ENCODE measurements at places on chromosomes 1 and 21.

DNA sequence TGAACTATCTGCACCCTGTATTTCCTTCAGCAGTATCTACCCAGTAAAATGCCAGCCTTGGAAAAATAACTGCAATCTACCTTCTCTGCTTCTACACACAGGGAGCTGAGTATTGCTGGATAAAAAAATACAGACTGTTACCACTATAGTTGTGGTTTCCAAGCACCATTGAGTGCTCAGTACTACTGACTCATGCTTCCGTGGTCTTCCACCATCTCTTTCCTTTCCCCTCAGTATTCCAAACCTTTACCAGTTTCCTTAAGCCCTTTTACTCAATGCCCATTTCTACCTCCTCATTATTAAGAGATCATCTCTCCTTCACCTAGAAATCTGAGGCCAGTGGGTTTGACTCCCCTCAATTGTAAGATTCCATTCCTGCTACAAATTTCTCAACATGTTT, 23.8 kb downstream of the GLMN start:
- DNase-seq, result no peak

GRCh38 chr1:33047839-33048305, 11.2 kb upstream of the AK2 start:
- no peak for DNase-seq

DNA sequence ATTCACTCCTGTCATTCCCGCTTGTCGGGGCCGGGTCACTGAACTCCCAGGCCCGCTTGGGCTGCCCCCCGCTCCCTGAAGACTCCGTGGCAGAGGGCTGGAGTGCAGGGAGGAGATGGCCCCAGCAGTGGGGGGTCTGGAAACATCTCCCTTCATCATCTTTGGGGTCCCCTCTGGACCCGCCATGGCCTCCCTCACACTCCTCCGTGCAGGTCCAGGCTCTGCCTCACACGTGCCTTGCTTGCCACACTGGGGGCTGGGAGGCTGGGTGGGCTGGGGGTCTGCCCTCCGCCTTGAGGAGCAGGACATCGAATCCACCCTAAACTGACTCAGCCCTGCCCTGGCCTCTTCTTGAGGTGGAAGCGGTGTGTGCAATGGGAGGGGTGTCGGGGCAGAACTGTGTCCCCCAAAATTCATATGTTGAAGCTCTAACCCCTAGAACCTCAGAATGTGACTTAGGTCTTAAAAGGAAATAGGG, 35.2 kb downstream of the POFUT2 start:
- no peak for DNase-seq

GRCh38 chr1:247452447-247453039, 5.4 kb downstream of the OR2B11 start:
- no peak for DNase-seq

DNA sequence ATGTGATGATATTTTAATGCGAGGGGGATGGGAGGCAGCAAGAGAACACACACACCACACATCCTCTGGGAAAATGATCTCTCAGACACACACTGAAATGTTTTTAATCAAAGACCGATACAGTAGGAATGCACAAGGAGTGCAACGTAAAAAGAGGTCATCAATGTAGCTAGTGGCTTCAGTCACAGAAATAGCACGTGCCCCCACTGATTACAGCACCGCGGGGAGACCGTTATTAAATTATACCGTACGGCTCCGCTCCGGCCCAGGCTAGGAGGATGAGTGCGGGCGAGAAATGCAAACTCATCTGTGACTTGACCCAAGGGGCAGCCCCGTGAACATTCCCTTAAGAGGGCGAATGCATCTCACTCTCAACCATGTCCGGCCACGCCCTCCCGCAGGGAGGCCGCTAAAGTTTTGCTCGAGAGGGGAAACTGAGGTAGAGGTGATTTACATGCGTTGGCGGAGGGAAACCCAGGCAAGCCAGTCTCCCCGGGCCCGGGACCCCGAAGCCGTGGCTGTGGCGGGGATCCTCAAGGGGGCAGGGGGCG, 552 bp downstream of the UBR4 start:
- peak; percentile 7 for DNase-seq

- DNase-seq, result no peak
Measured at GRCh38 chr1:45573231-45573804, 10.5 kb upstream of the NASP start.

DNA sequence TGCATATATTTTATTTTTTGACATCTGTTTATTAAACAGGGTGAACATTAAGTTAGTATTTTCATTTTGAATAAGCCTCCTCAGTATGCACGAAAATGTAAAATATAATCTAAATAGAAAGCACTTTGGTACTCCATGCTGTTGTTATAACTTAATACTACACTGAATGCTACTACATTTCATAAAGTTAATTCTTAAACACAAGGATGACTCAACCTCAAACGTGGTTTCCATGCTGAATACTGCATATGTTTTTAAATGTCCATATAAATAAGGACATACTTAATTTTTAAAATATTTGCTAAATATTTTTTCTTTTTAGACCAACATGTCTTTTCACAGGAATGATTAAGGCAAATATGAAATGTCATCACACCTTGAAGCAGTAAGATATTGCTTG, 83.9 kb downstream of the USP24 start:
- DNase-seq, result no peak

GRCh38 chr21:39263372-39263771, 50.1 kb downstream of the BRWD1 start:
- no peak for DNase-seq

GRCh38 chr1:236297161-236297560, 15.4 kb upstream of the ERO1B start:
- DNase-seq, result no peak

- DNase-seq, result no peak
Measured at GRCh38 chr21:26368591-26369320, 198.2 kb upstream of the APP start.

DNA sequence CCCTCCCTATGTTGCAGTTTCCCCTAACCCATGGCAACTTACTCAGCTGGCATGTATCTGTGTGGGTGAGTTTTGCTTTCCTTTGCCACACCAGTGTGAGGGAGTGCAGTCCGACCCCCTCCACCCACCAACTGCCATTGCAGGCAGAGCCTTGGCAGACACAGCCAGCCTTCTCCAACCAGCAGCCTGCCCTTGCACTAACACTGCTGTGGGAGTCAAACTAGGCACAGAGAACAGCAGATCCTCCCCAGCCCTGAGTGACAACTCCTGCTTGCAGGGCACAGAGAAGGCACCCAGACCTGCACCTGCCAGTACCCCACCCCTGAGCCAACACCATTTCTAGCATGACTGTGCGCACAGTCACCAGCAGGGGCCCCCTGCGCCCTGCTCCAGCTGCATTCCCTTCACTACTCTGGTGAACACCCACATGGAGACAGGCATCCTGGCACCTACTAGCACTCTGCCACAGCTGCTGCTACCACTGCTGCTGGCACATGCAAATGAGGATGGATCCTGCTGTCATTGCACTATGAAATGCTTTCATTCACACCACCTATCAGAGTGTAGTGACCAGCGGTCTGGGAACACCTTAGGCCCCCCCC, 98.4 kb downstream of the MAGI3 start:
- DNase-seq, result no peak

DNA sequence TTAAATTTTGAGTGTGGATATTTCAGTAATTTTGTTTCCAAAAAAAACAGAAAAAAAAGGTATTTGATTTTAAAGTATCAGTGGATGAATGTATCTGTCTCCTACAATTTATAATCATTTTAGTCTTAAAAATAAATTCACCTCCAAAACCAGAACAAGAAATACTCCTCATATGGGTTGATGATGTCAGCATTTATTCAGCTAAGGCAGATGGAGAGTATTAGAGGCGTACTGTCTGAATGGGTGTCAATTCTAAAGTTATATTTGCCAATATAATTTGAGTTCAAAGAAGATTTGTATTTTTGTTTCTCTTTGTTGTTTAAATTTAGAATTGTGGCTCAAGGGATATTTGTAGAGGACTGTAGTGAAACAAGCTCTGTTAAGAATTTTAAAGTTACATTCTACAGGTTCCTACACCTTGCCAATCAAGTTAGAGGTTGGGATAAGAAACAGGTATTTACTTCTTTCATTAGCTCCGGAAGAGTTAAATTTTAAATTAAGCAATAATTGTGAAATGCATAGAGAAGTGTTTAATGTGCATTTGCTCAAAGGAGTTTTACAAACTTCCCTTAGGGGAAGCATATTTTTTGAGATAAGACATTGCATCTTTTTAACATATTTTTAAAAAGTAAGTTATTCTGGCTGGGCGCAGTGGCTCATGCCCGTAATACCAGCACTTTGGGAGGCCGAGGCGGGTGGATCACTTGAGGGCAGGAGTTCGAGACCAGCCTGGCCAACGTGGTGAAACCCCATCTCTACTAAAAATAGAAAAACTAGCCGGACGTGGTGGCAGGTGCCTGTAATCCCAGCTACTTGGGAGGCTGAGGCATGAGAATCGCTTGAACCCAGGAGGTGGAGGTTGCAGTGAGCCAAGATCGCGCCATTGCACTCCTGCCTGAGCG, 1.2 kb downstream of the PLA2G4A start:
- DNase-seq, result no peak

- DNase-seq, result no peak
Measured at GRCh38 chr1:185350027-185350442, 33.0 kb upstream of the IVNS1ABP start.

DNA sequence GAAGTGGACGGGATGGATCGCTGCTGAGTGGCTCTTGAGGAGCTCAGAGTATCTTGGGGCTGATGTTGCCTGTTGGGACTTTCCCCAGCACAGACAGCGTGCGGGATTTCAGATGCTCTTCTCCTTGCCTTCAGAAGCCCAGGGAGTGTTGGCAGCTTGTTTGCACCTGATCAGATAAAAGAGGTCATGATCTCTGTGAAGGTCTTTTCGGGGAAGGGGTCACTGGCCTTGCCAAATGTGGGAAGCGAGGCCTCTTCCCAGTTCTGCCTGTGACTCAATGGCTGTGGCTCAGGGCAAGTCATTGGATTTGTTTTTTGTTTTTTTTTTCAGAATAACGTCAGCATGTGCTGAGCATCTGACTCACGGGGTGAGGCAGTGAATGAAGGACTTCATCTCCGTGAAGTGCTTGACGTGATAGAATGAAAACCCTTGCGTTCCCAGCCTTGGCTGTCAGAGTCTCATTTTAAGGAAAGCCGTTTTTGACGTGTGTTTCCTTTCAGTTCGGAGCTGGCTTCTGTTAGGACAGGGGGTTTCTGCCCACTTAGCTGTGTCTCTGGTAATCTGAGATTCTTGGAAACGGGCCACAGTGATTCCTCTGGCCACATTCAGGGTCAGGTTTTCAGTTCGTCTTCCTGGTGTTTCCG, 46.7 kb downstream of the GALNT2 start:
- DNase-seq, result no peak

GRCh38 chr1:38565020-38565491, 294.5 kb downstream of the RRAGC start:
- no peak for DNase-seq

GRCh38 chr21:39022863-39023693, 160.2 kb downstream of the PSMG1 start:
- no peak for DNase-seq

GRCh38 chr1:210223226-210223904, 9.2 kb upstream of the SERTAD4 start:
- DNase-seq, result no peak

DNA sequence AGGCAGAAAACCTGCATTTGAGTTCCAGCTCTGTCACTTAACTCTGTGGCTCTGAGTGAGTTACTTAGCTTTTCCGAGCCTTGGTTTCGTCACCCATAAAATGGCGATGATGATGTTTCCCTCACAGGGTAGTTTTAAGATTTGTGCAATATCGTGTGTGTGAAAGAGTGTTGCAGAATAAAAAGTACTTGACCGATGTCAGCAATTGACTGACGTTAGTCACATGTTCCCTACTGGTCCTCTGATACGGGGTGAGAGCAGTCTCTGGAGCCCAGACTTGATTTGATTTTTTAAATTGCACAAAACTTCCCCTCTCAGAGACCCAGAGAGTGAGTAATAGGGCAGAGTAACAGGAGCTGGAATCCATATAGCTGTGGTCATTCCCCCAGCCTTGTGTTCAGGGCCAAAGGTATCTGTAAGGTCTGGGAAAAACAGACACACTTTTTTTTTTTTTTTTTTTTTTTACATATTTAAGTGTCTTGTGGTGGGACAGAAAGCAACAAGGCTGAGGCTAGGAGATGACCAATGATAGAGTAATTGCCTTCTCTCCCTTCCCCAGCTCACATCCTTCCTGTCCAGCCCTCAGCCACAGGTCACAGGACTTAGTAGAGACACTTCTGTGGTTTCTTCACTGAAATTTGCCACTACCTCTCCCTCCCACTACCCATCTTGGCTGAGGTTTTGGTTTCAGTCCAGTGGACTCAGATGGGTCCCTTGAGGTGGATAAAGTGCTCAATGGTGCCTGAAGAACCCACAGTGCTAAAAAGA, 2.0 kb downstream of the FCER1G start:
- no peak for DNase-seq

- DNase-seq, result no peak
Measured at GRCh38 chr1:73673971-73674370, 524.0 kb downstream of the LRRIQ3 start.

- DNase-seq, result no peak
Measured at GRCh38 chr1:157829711-157830110, 9.8 kb upstream of the FCRL1 start.

DNA sequence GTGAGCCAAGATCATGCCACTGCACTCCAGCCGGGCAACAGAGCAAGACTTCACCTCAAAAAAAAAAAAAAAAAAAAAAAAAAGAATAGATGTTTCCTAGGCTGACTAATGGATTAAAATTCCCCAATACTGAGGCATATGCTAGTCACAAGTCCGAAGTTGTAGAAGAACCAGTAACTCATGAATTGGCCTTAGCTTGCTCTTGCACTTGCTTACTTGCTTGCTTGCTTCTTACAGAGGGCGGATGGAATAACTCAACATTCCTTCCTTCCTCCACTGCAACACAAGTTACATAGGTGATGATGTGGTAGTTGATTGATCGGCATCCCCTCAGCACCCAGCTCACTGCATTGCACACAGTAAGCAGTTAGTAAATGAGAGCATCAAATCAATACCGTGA, 2.8 kb upstream of the TARS2 start:
- DNase-seq, result no peak

DNA sequence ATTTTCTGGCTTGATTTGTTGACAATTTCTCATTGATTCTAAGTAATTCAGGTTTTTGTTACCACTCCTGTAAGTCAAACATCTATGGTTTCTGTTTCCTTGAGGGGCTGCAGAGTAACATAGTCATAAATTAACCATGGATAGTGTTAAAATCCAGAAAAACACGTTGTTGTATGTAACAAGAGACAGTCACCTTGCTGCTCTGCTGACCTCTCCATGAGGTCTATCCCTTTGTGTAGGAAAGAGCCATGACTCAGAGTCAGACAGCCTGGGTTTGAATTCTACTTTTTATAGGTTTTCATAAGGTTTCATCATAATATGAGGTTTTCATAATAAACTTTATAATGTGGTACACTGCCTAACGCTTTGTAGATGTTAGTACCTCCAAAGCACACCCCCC, 27.6 kb upstream of the NBL1 start:
- no peak for DNase-seq
